ENCODE measurements at places on chromosomes 2 and 18.

- no peak for DNase-seq
These were observed 405.1 kb downstream of the NBAS start for GRCh38 chr2:15155959-15156574.

GRCh38 chr18:4130734-4131719 is 324.1 kb downstream of the DLGAP1 start:
- no peak for DNase-seq

DNA sequence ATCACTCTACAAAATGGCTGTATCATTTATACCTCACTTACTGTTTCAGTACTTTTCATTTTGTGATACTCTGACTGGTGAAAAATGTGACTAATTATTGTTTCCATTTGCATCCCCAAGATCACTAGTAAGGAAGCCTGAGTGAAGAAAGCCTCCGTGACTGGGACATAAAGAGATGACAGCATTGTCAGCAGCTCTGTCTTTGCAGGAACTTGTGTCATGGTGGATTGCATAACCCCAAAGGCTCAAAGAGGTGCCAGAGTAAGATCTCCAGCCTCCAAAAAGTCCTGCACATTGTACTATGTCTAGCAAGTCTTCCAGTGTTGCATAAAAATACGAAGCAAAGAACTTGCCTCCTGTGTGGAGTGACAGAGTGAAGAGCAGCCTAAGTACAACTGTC is 187.5 kb upstream of the CRIM1 start:
- DNase-seq = no peak

- DNase-seq = no peak
These were observed 117.6 kb downstream of the DOCK10 start for GRCh38 chr2:224924631-224925030.

- DNase-seq = no peak
These were observed 66.0 kb upstream of the KCTD1 start for GRCh38 chr18:26614374-26614773.

DNA sequence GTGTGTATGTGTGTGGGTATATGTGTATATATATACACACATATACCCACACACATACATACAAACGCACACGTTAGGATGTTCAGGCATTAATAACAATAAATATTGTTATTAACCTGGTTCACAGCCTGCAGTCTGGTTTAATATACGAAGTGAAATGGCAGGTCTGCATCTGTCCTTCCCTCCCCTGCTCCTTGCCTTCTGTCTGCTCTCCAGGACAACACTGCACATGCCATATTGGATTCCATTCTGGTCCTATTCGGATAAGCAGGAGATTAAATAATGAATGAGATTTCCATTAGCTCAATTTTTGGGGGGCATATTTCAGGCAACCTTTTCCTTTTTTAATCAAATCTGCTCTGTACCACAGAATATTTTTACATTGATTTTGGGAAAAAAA is 158.0 kb downstream of the CELF4 start:
- DNase-seq = no peak

- no peak for DNase-seq
These were observed 98.2 kb downstream of the DPP4 start for GRCh38 chr2:161975813-161976160.

DNA sequence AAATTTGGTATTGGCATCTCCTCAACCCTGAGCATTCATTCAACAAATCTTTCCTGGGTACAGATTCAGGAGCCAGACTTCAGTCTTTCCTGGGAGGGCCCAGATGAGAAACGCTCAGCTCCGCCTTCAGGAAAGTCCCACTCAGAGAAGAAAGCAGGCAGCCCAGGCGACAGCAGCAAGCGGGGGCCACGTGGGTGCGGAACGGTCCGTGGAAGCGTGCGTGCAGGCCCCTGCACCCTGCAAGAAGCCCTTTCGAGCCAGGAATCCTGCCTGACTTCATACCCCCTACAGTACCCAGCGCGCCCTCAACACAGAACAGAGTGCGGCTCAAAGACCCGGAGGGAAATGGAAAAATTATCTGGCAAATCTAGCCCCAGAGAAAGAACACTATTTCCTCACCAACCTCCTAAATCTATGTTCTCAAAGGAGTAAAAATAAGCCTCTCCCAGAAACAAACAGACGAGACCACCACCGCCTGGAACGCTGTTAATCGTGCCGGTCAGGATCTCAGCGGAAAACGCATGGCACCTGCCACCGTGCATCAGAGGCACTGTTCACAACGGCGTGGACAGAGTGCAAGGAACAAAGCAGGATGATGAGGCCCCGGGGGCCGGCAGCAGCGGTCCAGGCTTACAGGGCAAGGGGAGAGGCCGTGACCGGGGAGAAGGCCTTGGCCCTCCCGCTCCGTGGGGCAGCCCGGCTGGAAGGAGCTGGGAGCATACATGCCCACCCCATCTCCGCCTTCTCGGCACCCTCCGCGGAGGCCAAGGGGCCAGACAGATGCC is 318.3 kb downstream of the EIPR1 start:
- no peak for DNase-seq

DNA sequence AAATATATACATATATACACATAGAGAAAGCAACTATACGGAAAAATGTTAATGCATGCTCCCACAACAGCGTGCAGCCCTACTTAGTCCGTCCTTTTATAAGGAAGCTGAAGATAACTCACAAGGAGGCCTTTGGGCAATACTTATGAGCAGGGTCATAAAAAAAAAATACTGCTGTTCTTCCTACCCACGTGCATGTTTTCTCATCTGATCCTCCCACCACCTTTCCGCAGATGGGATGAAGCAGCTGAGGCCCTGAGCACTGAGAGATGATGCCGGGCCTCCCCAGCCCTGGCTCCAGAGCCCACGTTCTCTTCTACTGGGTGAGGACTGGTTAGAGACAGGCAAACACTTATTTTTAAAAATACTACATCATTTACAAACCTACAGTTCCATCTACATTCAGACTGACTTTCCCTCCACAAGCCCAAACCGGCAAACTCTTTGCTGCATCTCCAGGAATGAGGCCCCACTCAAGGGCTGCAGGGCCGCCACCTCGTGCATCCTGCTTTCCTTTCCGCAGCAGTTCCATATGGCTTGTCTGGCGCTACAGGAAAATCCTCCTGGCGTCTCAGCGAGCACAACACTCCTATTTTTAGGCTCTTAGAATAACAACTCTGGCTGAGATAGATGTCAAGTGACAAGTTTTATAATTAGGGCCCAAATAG is 41.6 kb downstream of the TBC1D8 start:
- peak; percentile 16 for DNase-seq

GRCh38 chr18:3529601-3530000 is 79.6 kb downstream of the TGIF1 start:
- no peak for DNase-seq

- DNase-seq = no peak
These were observed 32.0 kb upstream of the MYCN start for GRCh38 chr2:15908371-15908770.

DNA sequence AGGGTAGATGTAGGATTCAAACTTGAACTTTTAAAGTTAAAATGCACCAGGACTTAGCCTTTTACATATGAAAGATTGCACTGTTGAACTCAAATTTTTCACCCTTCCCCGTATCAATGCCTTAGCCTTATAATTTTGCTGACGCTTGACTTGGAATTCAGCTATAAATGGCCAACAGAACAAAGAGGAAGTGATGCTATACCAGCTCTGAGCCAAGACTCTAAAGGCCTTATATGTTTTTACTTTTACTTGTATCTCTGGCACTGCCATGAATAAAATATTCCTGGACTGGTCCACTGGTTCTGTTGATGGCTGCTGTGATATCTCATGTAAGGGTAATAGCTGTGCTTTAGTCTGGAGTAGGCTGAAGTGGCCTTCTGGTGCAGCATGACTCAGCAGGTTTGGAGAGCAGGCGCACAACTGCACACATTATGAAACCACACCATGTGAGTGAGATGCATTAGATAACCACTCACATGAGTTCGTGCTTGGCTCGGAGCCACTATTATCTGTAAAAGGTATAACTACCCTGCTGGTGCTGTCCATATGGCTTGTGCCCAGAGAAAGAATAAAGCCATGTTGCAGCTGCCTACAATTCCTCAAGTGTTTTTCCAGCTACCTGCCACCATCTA is 8.4 kb upstream of the IER3IP1 start:
- peak; percentile 48 for DNase-seq

DNA sequence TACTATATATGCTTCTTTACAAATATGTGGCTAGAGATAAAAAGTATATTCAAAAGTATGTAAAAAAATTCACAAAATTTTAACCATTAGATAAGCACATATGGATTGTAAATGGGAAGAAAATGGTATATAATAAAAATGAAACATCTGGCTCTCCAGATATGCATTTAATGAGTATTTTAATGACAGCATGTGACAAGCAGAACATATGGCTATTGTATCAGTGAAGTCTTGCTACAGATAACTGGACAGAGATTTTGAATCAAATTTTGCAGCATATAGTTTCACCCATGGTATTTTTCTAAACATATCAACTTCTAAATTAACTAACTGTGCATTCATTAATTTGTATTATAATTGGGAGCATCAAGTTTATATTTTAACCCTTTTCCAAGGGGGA is 5.0 kb upstream of the ABCA12 start:
- DNase-seq = no peak

- DNase-seq = no peak
These were observed 33.8 kb upstream of the STK17B start for GRCh38 chr2:196205011-196205766.

- no peak for DNase-seq
These were observed 118.3 kb downstream of the FMNL2 start for GRCh38 chr2:152453129-152453911.

DNA sequence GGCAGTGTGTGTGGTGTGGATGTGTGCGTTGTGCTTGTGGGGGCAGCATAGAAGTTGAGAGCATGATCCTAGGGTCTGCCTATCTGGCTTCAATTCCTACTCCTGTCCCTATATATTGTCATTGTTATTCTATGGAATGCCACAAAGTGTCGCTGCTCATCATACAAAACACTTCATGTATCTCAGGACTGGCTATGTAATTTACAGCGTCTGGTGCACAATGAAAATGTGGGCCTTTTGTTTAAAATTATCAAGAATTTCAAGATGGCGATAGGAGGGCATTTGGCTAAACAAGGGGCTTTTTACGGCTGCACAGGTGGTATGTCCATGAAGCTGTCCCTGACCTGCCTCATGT is 3.4 kb downstream of the SERPINB2 start:
- no peak for DNase-seq

DNA sequence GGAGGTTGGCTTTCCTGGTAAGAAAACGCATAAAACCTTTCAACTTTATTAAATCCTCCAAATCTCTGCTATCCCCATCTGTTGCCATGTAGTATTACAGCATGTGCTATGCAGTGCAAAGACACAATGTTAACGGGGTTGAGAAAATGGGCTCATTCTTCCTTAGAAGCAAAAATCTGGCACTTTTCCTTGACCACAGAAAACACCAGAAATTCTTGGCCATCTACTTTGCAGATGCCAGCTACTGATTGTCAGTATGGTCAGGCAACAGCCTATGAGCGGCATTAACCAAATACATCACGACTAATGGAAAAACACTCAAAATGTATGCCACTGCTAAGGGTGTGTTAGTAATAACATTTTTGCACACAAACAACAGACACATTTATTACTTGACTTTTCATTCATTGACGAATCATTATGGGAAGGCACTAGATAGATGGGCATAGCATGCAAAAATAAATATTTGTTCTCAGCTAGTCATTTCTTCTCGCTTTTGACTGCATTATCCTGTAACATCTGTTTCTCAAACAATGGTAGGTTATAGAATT is 65.2 kb upstream of the CRIM1 start:
- DNase-seq = no peak

- no peak for DNase-seq
These were observed 268.3 kb upstream of the CDH20 start for GRCh38 chr18:61064911-61065310.

GRCh38 chr2:74911061-74911460 is 47.4 kb upstream of the POLE4 start:
- no peak for DNase-seq

Measured in KBM-7 (cell line).